Urinary bladder (tissue), 4 donors: ENCODE measurements at places on chromosomes 11 and 22. TPM values are rescaled to one million over a fixed set of nuclear protein-coding genes. Genes with fewer than 3 reads are reported as not detected.

DNA sequence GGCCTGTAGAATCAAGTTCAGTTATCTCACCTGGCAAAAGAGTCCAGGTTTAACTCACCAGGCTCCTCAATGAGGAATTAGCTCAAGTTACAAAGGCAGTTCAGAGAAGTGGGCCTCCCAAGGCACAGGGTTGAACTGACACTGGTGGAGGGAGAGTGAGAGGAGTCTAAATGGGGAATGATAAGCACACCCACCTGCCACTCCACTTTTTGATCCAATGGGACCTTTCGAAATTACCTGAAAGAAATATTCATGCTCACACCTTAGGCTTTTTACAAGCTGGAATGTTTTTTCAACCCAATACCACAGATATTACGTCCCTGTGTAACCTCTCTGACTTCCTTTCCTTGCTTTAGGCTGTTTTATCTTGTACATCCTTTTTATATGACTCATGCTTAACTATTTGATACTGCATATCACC, 642.7 kb upstream of the TENM4 start:
- DNase-seq = no peak

- DNase-seq = no peak
Observed at GRCh38 chr11:128522943-128523518, 64.3 kb downstream of the ETS1 start.

DNA sequence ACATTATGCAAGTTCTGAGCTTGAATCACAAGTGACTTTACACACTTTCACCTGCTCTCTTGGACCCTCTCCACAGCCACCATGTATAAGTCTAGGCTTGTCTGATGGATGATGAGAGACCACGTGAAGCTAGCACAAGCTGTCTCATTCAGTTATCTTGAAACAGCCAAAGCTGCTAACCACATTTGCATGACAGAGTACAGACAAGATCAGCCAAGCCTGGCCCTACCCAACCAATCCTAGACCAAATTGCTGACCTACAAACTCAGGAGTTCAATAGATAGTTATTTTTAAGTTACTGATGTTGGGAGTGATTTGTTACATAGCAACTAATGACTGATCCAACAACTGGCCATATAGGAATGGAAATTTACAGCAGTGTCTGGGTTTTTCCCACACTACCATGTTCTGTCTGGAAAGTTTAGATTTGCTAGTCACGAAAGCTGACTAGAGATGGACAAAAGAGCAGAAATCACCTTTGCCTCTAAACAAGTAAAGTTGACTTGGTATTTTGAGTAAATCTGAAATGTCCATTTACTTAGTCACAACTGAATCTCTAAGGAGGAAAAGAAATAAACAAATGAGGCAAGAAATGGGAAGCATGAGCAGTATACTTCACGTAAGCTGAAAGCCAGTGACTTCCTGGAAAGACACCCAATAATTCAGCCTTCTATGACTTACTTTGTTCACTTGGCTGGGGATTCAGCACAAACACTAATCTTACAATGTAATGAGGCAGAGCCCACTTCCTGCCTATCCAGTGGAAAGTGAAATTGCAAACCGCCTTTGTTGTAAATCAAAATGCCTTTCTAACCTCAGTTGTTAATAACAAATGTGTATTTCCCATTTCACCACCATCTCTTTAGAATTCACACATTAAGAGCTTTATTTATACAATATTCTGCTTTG, 101.7 kb downstream of the FAM181B start:
- no peak for DNase-seq

GRCh38 chr22:38028344-38029130, 28.7 kb upstream of the PICK1 start:
- no peak for DNase-seq

Gene OR52H1
- 2.2 TPM for total RNA-seq
